ENCODE measurements at places on chromosomes 12 and 14. TPM values are rescaled to one million over a fixed set of nuclear protein-coding genes. Genes with fewer than 3 reads are reported as not detected.

Gene RAD52
- total RNA-seq, result 14.9 TPM

Gene CIT
- 48.4 TPM for total RNA-seq

DNA sequence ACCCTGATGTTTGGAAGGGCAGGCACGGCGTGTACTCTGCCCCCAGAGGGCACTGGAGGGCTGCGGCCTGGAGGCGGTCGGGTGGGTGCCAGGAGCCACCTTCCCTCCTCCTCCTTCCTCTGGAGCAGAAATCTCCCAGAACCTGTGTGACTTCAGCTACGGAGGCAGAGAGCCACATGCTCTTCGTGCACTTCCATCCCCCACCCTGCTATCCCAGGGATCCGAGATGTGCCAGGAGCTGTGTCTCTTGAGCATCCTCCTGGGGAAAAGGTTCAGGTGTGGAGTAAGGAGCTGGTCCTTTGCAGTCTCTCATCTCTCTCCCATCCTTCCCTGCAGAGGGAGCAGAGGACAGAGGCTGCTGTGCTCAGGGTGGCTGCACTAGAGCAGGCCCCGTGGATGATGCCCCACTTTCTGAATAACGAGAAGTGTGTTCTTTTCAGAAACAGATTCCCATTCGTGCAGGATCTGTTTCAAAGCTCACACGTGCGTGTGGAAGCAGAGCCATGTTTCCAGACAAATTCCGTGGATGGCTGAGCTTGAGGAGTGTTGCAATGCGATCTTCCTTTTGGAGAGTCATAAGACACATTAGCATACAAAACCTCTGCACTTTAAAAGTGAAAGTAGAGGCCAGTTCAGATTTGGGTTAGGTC lies 162.9 kb downstream of the ADGRD1 start:
- no peak overlapping the region for H3K4me3 ChIP-seq
- no peaks in the 10 kb centered on the region for H3K36me3 ChIP-seq
- no peaks in the 10 kb centered on the region for H3K27me3 ChIP-seq
- no peak for DNase-seq
- no peak overlapping the region for H3K27ac ChIP-seq

DNA sequence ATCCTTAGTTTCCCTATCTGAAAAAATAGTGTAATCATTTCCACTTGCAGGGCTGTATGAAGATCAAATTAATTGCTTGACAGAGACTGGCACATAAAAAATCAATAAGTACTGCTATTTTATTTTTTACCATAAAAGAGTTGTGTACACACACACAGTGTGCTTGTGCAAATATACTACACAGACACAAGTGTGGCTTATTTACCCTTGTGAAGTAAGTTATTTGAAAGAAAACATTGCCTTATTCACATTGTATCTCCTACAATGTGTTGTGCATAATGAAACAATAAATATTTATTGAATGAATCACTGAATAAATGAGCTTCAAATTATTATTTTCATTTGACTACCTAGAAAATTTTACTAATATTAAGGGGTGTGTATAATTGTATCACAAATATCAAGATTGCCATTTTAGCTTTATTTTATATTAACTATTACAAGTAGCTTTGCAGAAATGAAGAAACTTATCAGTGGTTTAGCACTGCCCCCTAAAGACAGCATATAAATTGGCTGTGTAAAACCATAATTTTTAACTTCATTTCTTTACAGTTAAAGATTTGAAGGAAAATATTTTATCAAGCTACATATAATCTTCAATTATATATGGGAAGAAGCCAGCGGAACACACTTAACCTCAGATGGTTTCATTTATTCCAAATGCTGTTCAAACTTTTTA lies 11.3 kb downstream of the GARIN6 start:
- no peak for DNase-seq
- H3K4me3 ChIP-seq, result no peak overlapping the region
- H3K4me1 ChIP-seq, result no peaks in the 10 kb centered on the region
- H3K36me3 ChIP-seq, result no peaks in the 10 kb centered on the region
- no peaks in the 10 kb centered on the region for H3K27me3 ChIP-seq
- no peak overlapping the region for H3K27ac ChIP-seq

GRCh38 chr12:121128908-121129810 lies 3.5 kb upstream of the P2RX7 start:
- H3K4me3 ChIP-seq, result peak overlapping the region; percentile 69
- DNase-seq, result peak; percentile 93
- peak overlapping the region; percentile 99 for H3K27ac ChIP-seq
- H3K36me3 ChIP-seq, result peaks cover 3% of the 10 kb centered on the region
